Activated CD4-positive, alpha-beta T cell treated with anti-CD3 and anti-CD28 coated beads, Interleukin-2, Interleukin-4, amounts not matched to agents 100 ng/mL and 50 ng/mL, durations not matched to agents 16 hours and 8 hours (primary cell): ENCODE measurements at places on chromosomes 1 and 21.
A peak's percentile ranks its signal among the peaks of the same experiment; 100 is the strongest.

- DNase-seq = peak; percentile 1
These were observed 30.3 kb downstream of the TEX35 start for GRCh38 chr1:178543290-178543607.

GRCh38 chr1:245588116-245588639 is 433.4 kb downstream of the KIF26B start:
- DNase-seq = no peak

- DNase-seq = peak; percentile 35
These were observed 34.0 kb downstream of the MAP3K7CL start for GRCh38 chr21:29164323-29164942.

DNA sequence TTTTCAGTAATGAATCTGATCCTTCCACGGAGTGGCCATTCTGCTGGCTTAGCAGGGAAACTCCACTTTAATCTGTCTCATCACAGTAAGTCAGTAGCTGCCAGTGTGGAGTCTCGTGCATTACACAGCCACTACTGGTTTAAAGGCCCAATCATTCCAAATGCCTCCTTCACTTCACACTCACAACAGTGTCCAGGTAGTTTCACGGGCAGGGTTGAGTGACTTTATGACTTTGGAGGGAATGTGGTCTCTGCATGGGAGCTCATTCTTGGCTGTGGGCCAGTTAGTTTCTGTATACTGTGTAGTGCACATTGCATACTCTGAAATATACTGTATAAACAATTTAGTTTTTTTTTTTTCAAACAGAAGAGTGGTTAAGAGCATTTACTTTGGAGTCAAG is 34.6 kb upstream of the C1orf87 start:
- DNase-seq = no peak

DNA sequence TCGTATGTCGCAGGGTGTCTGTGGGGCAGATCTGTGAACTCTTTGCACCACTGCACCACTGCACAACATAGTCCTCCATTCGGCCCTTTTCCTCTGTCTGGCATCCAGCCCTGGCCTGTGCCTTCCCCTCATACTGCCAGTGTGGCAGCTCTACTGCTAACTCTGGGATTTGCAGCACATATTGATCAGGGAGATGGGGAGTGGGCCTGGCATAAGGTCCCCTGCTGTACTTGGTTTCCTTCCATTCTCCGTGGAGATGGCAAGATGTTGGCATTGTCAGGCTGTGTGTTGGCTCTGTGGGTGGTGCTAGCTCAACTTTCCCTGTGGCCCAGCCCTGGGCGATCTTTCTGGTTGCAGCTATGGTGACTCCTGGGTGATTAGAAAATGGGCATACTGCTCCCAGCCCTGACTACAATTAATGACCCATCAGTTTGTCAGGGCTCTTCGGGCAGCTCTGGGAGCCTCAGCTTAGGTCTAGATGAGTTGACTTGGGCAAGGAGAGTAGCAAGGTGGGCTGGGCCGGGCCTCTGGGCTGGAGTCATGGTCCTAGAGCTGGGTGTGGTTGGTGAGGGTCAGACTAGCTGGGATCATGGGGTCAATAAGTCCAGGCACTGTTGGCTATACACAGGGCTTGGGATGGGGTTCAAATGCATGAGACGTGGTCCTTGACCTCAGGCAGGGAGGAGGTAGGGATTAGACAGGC is 11.4 kb downstream of the PTPRU start:
- DNase-seq = no peak

- peak; percentile 74 for DNase-seq
These were observed 1.1 kb downstream of the GABPA start for GRCh38 chr21:25735646-25736597.

- DNase-seq = no peak
These were observed 75.8 kb upstream of the SDC3 start for GRCh38 chr1:30984165-30984889.

DNA sequence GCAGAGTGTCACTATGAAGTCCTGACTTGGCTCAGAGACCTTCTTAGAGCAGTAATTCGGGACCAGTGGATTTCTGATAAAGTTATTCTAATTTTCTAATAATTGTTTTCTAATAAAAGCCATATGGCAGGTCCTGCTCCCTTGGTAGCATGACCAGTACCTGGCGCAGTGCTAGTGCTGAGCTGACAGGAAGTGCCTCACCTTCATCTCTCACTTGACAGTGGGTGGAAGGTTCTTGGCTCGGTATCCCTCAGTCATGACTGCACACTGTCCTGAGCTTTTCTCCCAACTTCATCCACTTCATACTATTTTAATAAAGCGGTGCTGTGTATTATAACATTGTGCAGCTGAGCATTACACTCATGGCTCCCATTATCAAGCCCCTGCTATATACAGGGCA is 14.1 kb downstream of the VANGL1 start:
- no peak for DNase-seq
